ENCODE measurements at places on chromosomes 2 and 18.
A peak's percentile ranks its signal among the peaks of the same experiment; 100 is the strongest.

DNA sequence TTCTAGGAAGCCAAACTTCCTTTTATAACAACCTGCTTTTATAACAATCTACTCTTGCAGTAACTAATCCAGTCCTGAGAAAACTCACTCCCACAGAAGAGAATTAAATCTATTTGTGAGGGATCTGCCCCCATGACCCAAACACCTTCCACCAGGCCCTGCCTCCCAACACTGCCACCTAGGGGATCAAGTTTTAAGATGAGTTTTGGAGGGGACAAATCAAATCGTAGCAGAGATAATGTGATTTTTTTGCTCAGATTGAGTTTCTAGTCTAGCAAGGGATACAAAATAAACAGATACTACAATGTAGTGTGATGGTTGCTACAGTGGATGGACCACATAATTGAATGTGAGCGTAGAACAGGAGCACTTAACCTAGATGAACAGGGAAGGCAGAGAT is 52.2 kb downstream of the NCOA1 start:
- no peak for DNase-seq

DNA sequence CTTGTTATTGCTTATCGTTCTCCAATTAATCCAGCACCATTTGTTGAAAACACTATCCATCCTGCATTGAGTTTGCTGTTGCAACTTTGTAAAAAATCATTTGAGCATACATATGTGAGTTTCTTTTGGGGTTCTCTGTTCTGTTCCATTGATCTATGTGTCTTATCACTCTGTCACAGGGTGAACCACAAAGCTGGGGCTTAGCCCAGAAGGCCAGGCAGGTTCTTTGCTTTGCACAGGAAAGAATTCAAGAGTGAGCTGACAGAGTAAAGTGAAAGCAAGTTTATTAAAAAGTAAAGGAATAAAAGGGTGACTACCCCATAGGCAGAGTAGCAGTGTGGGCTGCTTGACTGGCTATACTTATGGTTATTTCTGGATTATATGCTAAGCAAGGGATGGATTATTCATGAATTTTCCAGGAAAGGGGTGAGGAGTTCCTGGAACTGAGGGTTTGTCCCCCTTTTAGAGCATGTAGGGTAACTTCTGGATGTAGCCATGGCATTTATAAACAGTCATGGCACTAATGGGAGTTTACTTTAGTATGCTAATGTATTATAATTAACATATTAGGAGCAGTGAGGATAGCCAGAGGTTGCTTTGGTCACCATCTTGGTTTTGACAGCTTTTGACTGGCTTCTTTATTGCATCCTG is 46.8 kb downstream of the RNF138 start:
- DNase-seq = no peak

DNA sequence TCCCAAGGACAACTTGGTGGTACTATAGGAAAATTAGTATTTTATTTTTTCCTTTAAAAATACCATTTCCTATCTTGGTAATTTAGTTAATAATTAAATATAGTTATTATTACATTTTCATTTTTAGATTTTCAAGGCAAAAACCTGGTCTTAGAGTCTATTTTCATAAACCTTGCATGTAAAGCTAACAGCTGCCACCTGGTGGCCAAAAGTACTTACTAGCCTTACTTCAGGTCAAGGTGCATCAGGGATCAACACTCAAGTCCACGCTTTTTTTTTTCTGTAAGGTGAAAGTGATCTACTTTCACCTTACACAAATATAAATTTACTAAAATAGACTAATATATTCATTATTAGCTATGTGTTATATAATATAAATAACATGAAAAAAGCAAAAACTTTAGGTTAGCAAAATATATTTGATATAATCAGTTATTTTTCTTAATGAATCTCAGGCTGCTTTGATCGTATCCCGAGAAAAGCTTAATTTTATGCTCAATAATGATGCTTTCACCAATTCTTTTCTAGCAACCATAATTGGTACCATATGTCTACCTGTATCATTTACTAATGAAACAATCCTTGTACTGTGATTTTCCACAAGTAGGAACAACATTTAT is 62.5 kb downstream of the RELCH start:
- peak; percentile 84 for DNase-seq

DNA sequence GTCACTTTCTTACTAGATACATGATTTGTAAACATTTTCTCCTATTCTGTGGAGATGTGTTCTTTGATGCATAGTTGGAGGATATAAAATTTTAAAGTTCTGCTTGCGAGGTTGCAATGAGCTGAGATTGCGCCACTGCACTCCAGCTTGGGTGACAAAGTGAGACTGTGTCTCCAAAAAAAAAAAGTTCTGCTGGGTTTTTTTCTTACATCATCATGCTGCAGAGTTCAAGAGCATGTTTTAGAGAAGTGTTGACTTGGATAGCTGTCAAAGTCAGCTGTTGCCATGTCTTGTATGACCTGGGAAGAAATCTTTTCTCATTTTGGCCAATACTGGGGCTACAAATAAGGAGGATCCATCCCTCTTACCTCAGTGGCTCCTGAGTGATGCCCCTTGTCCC is 71.3 kb downstream of the UGGT1 start:
- DNase-seq = no peak

- no peak for DNase-seq
Measured at GRCh38 chr2:121697108-121697631, 39.5 kb downstream of the NIFK start.

DNA sequence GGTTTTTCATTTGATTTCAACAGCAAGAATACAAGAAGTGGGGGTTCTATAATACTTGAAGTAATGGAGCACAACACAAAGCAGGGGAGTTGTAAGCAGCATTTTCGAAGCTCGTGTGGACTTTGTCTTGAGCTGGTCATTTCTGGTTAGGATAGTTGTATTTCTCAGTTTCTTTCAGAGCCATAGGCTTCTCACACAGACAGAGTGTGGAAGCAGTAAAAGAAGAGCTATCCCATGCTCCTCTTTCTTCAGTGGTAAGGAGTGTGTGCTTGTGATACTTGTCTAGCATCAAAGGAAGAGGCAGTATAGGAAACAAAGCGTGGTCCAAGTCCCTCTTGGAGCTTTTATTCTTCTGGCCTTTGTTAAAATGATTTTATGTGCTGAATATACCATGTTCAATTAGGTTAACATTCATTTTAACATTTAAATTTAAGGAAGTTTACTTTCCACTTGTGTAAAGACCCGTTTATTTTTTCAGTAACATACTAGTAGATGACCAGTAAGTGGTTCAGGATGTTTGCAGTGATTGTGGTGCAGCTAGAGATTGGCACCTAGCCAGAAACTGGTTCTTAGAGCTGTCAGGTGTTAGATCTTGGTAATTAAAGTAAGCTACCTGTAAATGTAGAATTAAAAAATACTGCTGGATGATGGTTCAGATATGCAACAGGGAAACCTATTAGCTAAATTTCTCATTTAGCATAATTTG is 14.6 kb downstream of the CCNYL1 start:
- peak; percentile 33 for DNase-seq

DNA sequence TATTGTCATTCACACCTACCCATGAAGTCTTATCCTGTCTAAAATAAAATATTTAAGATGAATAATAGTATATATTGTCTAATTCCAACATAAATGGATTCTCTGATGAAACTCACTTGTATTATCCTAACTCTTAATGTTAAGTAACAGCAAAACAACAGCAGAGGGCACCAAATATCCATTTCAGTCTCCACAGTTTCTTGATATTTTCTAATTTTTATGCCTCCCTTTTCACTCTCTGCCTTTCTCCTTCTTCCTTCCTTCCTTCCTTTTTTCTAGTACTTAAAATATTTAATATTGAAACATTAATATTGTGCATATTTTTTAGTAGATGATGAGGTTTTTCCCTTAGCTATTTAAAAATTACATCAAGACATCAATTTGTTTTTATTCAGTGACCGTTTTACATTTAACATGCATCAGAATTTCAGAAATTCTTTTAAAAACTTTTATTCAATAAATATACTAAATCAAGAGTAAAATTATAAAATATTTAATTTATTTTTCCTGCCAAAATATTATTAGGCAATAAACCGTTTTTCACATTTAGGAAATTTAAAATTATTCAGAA is 97.6 kb downstream of the WDR7 start:
- peak; percentile 67 for DNase-seq

DNA sequence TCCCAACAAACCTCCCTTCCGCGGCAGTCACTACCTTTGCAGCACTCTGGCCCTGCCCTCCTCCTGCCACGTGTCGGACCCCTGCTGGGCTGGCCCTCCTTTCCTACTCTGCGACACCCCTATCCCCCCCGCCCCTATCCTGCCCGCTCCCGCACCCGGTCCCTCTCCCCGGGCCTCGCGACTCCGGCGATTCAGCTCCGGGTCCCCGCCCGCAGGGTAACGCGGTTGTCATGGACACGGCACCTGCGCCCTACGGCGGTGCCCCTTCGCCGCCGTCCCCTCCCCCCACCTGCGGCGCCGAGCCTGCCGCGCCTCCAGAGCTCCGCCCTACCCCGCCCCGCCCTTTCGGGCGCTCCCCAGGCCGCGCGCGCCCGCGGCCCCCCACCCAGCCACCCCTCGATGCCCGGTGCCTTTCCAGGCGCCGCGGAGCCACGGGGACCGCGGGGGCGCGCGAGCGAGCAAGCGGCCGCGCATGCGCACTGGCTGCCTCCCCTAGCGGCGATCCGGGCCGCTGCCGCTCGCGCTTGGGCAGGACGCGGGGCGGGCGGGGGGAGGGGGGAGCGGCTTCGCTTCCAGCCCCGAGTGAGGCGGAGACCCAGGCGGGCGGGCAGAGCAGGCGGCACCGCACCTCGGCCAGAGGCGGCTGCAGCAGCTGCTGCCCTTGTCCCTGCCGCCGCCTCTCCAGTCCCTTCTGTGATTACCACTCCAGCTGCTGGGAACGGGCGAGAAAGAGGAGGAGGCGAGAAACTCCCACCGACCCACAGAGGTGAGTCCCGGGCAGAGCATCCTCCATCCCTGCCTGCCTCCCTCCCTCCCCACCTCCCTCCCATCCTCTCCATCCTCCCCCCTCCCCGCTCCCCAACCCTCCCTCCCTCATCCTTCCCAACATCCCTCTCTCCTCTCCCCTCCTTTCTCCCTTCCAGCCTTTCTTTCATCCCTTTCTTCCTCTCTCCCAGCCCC is at the start of gene CTNNA2:
Gene CTNNA2 (plus strand): TSS at position 610 of the 960 bp plus-strand sequence.
- DNase-seq = peak; percentile 79

- no peak for DNase-seq
Measured at GRCh38 chr2:197088694-197089093, 162.2 kb upstream of the PGAP1 start.

DNA sequence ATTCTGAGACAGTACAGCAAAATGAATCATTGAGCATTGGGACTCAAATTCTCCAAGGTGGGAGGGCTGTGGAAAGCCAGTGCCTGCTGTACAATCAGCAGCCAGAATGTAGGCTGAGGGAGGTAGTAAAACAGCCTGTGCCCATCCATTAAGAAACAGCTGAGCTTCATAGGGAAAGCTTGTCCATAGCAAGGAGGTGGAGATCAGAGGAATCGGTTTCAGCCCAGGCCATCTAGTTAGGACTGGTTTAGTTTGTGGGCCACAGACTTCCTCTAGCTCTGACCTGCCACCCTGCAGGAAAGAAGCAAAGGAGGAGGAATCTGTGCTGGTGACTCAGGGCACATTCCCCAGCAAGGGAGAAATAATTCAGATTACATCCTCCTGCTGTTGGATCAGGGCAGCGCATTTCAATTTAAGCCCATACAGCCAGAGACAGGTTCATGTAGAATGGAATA is 333.4 kb downstream of the SETBP1 start:
- DNase-seq = no peak

DNA sequence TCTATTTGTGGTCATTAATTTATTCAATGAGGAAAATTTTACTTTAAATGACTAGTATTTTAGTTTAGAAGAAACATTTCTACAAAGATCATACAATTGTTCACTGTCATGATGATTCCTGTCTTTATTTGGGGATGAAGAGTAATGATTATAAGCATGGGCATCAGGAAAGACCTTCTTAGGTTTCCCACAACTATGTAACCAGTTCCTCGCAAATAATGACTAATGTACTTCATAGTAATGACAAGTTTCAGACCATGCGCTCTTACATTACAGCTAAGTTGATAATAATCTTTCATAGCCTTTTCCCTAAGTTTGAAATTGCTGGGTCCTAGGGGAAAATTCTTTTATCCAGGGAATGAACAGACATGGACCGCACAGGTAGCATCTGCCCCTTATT is 90.5 kb downstream of the MYO5B start:
- DNase-seq = no peak

DNA sequence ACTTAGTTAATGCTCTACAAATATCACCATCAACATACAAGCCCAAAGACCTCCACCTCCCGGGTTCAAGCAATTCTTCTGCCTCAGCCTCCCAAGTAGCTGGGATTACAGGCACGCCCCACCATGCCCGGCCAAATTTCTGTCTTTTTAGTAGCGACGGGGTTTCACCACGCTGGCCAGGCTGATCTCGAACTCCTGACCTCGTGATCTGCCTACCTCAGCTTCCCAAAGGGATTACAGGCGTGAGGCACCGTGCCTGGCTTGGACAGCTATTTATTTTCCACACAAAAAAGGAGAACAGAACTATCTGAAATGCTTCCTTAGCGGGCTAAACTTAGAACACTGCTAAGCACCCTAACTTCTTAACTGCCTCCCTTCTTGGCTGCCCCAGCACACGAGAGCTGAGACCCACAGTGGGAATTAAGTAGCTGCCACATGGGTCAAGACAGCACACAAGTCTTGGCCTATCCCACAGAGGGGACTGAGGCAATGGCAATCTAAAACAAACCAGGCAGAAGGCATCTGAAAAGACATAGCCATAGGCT is 24.8 kb downstream of the CYTIP start:
- no peak for DNase-seq

GRCh38 chr18:37309059-37309458 is 256.5 kb downstream of the CELF4 start:
- DNase-seq = no peak

GRCh38 chr2:43067254-43068040 is 159.0 kb downstream of the ZFP36L2 start:
- DNase-seq = no peak

GRCh38 chr18:78407466-78407844 is 572.2 kb upstream of the SALL3 start:
- DNase-seq = no peak

DNA sequence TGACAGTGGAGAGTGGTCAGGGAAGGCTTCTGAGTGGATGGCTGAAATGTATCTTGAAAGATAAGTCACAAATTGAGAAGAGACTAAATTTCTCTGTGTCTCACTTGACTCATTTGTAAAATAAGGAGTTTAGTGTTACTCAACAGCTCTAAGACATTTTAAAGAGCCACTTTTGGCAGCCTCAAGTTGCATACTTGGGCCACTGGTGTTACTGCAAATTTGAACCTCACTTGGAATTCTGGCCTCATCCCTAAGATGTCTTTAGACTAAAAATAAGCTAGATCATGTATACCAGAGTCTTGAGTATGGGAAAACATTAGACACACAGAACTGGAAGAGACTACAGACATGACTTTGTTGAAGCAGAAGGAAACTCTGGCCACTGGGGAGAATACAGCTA is 4.5 kb upstream of the MTLN start:
- no peak for DNase-seq

GRCh38 chr2:46309052-46309953 is 12.1 kb downstream of the EPAS1 start:
- no peak for DNase-seq

Data from cerebellar cortex (tissue), 1 donor.